ENCODE measurements at places on chromosomes 16 and 17. TPM values are rescaled to one million over a fixed set of nuclear protein-coding genes. Genes with fewer than 3 reads are reported as not detected.

The CIBAR2 gene
- total RNA-seq = not detected

The SLC35G6 gene
- total RNA-seq = not detected

The IKZF3 gene
- not detected for total RNA-seq

The CD300LB gene
- total RNA-seq = not detected

The ZPBP2 gene
- not detected for total RNA-seq

The CDH1 gene
- 0.52 TPM for total RNA-seq

The CCDC154 gene
- 0.96 TPM for total RNA-seq

The CCDC200 gene
- not detected for total RNA-seq

The PRAC1 gene
- total RNA-seq = not detected

The KRT20 gene
- not detected for total RNA-seq

The GAS2L2 gene
- total RNA-seq = 0.07 TPM
